ENCODE measurements at places on chromosomes 6 and 20. TPM values are rescaled to one million over a fixed set of nuclear protein-coding genes. Genes with fewer than 3 reads are reported as not detected.

GRCh38 chr6:51396583-51396982, 577.9 kb downstream of the TFAP2B start:
- DNase-seq, result no peak

GRCh38 chr6:16229700-16230099, 8.7 kb upstream of the GMPR start:
- no peak for DNase-seq

- no peak for DNase-seq
Observed at GRCh38 chr6:47022191-47022590, 19.9 kb downstream of the ADGRF1 start.

- no peak for DNase-seq
Observed at GRCh38 chr20:6055161-6055783, 1.4 kb upstream of the LRRN4 start.

- DNase-seq, result no peak
Observed at GRCh38 chr6:10098756-10099528, 315.9 kb downstream of the TFAP2A start.

GRCh38 chr6:593139-593906, 63.6 kb downstream of the HUS1B start:
- peak; percentile 65 for DNase-seq

DNA sequence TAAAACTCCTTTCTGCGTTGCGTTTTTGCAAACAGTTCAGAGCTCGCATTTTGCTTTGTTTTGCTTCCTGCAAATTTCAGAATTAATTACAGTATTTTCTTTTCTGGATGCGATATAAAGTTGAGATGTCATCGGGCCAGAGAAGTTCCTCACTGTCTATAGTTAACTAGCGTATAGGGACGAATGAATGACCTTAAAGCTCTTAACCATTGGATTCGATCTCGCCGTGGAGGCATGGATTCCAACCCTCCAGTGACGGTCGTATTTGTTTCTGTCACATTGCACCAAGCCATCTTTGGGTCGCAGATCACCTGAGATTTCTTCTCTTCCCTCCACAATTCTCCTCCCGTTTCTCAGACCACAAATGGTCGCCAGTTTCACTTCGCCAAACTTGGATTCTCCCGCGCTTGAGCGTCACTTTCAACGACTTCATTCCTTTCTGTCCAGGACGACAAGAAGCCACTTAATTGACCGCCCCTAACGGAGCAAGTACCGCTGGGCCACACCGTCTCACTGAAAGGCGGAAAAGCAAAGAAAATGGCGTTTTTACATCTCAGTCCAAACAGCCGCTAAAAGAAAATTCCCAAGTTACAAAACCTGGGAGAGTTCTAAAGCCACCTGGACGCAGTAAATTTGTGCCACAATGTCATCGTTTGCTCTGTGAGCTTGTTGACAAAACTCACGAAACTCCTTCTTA, 85.3 kb upstream of the ZNF184 start:
- DNase-seq, result no peak

GRCh38 chr6:20811109-20811761, 277.0 kb downstream of the CDKAL1 start:
- DNase-seq, result no peak

DNA sequence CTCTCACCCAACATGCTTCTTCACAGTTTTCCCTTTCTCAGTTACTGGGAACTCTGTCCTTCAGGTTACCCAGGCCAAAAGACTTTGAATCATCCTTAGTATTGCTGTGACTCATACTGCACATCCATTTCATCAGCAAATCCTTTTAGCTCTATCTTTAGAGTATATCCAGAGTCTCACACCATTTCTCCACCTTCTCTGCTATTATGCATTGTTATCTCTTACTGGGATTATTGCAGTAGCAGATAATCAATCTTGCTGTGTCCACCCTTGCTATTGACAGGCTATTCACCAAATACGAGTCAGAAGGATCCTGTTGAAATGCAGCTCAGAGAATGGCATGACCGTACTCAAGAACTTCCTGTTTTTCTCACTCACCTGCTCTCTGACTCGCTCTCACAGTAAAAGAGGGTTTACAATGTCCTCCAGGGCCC, 57.3 kb downstream of the BCKDHB start:
- no peak for DNase-seq

GRCh38 chr6:56040889-56041301, 165.5 kb upstream of the BMP5 start:
- no peak for DNase-seq

DNA sequence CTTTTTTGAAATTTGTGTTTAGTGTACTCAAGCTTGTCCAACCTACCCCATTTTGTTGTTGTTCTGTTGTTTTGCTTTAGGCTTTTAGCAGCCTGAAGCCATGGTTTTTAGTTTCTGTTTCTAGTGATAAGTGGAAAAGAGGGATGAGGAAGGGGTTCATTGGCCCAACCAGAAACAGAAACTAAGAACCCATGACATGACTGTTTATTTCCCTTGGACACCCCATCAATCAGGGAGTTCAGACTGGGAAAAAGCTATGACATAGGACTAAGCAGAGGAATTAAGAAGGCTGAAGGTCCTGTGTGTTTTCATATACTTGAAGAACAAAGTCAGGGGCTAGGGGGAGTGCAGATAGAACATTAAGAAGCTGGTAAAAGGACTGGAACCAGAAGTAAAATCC, 194.5 kb upstream of the THEMIS start:
- DNase-seq, result no peak

DNA sequence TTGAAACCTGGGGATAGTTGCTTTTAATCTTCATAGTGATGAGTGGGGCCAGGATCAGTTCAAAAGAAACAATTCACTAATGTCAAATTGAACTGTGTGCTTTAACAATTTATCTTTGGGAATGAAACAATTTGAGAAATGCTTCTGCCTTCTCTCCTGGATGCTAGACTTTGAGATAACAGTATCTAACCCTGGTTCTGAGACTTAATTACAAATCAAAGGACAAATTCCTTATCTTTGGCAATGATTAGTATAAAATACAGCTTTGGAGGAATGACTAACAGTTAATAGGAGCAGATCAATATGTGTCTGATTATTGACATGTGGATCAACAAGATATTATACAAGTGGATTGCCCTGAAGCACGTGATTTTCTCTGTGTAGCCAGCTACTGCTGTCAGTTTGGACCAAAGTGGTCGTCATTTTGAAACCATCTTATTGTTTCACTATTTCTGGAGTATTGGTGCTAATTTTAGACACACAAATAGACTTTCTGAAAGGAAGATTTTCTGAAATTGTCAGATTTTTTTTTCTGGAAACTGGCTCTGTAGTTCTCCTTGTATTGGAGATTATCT, 6.2 kb upstream of the FLRT3 start:
- DNase-seq, result no peak

- DNase-seq, result no peak
Observed at GRCh38 chr20:1265226-1265915, 723 bp upstream of the SNPH start.

- DNase-seq, result no peak
Observed at GRCh38 chr6:154232013-154232910, 124.3 kb downstream of the IPCEF1 start.

GRCh38 chr6:131561925-131562707, 10.9 kb upstream of the ARG1 start:
- DNase-seq, result no peak

GRCh38 chr6:186340-186965, 105.8 kb upstream of the DUSP22 start:
- no peak for DNase-seq

GRCh38 chr20:48374991-48375595, 452.7 kb downstream of the PREX1 start:
- no peak for DNase-seq

- DNase-seq, result no peak
Observed at GRCh38 chr6:145420599-145420998, 314.7 kb downstream of the EPM2A start.

- DNase-seq, result no peak
Observed at GRCh38 chr6:166693880-166694279, 66.8 kb upstream of the RPS6KA2 start.

- DNase-seq, result peak; percentile 25
Observed at GRCh38 chr20:33947709-33948295, 45.9 kb upstream of the RALY start.

DNA sequence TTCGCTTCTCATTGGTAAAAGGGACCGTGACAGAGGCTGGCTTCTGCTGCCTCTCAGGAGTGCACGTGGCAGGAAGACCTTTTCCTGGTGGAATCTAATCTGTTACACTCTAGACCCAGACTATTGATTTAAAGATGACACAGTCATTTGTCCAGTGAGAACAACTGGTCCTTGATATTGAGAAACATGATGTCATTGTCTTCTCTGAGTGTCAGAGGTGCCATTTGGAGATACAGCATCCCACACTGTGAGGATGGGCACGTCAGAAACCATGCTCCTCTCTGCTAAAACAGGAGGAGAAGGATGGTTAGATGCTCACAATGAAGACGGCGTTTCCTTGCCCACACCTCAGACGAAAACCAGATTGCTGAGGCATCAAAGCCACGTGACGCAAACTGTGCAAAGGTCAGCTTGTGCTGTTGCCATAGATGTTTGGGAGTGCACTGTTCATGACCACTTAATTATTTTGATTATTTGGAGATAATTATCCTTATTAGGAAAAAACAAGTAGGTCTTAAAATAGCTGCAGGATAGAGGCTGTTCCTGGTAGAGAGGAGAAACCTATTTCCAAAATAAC, 169.0 kb downstream of the SMOC2 start:
- no peak for DNase-seq

GRCh38 chr6:119312875-119313338, 36.7 kb downstream of the MAN1A1 start:
- peak; percentile 13 for DNase-seq

- peak; percentile 94 for DNase-seq
Observed at GRCh38 chr6:31497531-31498476, at the start of gene MICB. TSS of gene MICB (plus strand) at chr6:31498145. CDS start at chr6:31498194, 49 bp downstream.

DNA sequence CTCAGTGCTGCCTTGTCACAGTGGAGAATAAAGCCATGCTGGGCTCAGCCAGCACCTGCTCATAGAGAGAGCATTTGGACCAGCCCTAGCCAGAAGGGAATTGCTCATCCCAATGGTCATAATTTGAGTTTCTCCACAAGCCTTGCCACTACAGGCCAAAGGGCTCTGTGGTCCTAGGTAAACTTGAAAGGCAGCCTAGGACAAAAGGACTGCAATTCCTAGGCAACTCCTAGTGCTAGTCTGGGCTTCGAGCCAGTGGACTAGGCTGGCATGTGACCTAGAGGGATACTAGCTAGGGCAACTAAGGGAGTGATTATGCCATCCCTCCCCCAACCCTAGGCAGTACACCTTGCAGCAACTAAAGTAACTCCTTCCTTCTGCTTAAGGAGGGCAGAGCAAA, 516.2 kb downstream of the BCKDHB start:
- DNase-seq, result no peak

OR10C1 gene
- not detected for total RNA-seq

CD83 gene
- total RNA-seq, result 7.0 TPM

SLC22A7 gene
- total RNA-seq, result not detected

MYLK4 gene
- 0.42 TPM for total RNA-seq

WFDC2 gene
- 1.6 TPM for total RNA-seq

TINAG gene
- total RNA-seq, result not detected

GPR6 gene
- not detected for total RNA-seq

GRM4 gene
- total RNA-seq, result 0.09 TPM

RNF5 gene
- total RNA-seq, result 44.2 TPM

FILIP1 gene
- total RNA-seq, result not detected

RNF146 gene
- total RNA-seq, result 39.9 TPM

FAM217A gene
- not detected for total RNA-seq
